NCI-H2029 (cell line): ENCODE measurements at places on chromosomes 5 and 9.

- no peak for DNase-seq
Observed at GRCh38 chr5:149410721-149411432, 31.8 kb upstream of the IL17B start.

- no peak for DNase-seq
Observed at GRCh38 chr9:93049491-93049890, 9.0 kb upstream of the SUSD3 start.

DNA sequence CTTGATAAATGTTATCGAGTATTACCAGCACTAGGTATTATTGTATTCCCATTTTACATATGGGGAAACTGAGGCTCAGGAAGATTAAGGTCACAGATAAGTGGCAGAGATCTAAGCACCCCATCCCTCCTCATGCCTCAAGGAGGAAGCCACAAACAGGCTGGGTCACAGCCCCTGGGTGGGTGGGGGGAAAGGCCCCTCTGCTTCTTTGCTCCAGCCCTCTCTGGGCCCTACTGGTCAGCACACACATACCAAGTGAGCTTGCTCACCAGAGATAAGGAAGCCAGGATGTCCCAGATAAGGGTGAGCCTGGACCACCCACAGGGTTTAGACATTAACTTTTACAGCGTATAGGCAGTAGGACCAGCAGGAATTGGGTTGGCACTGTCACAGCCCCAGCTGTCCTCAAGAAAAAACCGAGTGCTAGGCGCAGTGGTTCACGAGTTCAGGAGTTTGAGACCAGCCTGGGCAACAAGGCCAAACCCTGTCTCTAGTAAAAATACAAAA lies 45.3 kb downstream of the STK10 start:
- DNase-seq, result no peak

DNA sequence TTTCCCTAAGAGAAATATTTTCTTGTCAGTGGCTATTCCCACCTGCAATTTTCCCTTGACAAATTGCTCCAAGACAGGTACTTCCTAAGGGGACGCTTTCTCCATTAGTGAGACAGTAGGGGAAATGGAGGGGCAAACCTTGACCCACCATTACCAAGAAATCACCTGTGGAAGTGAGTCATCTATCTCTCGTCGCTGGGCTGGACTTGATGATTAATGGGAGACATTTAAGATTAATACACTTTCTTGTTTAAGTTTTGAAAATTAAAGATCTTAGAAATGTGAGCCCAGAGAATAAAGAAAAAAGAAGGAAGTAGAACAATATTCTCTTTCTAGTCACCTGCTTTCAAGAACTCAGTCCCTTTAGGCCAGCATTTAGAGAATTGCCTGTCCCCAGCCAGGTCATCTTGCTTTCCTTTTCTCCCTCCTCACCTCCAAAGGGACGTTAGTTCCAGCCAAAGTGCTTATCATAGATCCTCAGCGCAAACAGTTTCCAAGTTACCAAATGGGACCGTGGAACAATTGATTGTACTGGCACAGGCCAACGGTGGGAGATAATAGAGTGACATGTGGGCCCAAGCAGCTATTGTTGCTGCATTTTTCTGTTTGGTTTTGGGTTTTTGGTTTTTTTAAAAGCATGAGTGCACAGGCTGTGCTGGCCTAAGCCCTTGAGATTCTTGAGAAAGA lies 284.4 kb downstream of the ENC1 start:
- no peak for DNase-seq

- peak; percentile 28 for DNase-seq
Observed at GRCh38 chr5:57033103-57033502, 81.2 kb upstream of the MIER3 start.

- DNase-seq, result no peak
Observed at GRCh38 chr9:34089311-34089710, 37.2 kb downstream of the DCAF12 start.

GRCh38 chr5:50684721-50685120 lies 18.3 kb downstream of the PARP8 start:
- no peak for DNase-seq

GRCh38 chr9:13716090-13716489 lies 436.6 kb upstream of the MPDZ start:
- DNase-seq, result no peak

DNA sequence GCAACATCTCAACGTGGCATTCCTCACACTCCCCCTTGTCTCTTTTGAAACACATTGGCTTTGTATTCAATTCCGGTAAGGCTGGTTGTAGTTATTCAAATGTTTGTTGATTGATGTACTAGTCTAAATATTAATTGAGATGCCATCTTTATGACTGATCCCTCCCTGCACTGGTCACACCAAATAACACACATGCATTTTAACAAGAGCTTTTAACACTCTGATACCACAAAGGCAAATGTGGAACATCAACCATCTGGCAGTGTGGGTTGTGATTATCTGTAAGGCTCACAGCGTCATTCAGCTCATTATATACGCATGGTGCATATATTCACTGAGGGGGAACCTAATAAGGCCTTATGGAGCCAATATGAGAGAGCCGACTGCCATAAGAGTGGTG lies 305.0 kb downstream of the TENT4A start:
- DNase-seq, result no peak

- no peak for DNase-seq
Observed at GRCh38 chr5:137401946-137402345, 97.2 kb downstream of the SPOCK1 start.

- DNase-seq, result no peak
Observed at GRCh38 chr9:105242557-105242956, 1.9 kb upstream of the SLC44A1 start.

GRCh38 chr9:137823986-137824771 lies 53.4 kb upstream of the CACNA1B start:
- DNase-seq, result no peak

DNA sequence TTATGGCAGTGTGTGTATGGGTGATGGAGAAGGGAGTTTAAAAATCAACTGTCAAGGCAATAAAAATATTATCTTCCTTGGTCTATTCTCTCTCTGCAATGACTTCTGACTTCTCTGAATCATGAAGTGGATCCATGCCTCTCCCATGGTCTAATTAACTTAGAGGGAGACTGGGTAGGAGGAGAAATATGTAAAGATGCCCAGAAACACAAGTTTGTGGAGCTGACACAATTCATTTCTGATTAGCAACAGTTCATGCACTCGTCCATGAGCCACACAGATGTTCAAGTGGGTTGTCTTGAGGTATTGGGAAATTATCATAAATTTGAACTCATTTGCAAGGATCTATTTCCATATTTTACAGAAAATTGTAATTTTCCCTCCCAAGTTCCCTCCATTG lies 38.1 kb downstream of the INSYN2B start:
- no peak for DNase-seq

GRCh38 chr5:144191998-144192397 lies 21.3 kb downstream of the KCTD16 start:
- DNase-seq, result peak; percentile 44

DNA sequence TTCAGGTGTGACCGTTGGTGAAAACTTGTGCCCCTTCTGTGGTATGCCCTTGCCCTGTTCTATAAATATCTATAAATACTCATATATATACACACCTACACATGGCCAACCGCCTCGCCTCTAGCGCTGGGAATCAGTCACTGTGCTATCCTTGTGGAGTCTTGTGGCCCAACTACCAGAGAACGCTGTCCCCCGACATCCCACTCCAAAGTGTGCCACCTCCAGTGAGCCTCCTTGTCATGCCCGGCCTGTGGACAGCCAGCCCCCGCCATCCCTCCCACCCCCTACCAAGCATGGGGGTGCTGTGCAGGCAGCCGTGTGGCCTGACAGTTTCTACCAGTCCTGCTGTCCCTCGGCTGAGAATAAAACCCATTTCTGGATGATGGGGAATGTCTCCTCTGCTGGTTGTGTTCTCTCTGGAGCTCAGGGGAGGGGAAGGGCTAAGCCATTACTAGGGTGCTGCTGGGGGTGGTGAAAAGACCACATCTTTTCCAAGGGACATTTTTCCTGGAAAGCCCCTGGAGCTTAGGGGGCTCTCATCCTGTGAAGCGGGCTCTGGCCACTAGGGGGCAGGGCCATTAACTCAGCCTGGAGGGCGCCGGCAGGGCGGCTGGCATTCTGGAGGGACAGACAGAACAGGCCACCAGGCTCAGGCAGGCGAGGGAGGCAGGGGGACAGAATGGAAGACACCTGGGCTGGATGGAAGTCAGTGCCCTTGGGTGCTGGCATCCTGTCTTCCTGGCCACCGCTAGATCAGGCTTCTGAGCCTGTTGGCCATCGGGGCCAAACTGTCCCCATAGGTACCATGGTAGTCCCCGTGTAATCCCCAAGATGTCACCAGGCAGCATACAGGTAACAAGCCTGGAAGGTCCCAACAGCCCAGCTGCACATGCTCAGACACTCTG lies 20.7 kb downstream of the GOLGA2 start:
- peak; percentile 9 for DNase-seq

DNA sequence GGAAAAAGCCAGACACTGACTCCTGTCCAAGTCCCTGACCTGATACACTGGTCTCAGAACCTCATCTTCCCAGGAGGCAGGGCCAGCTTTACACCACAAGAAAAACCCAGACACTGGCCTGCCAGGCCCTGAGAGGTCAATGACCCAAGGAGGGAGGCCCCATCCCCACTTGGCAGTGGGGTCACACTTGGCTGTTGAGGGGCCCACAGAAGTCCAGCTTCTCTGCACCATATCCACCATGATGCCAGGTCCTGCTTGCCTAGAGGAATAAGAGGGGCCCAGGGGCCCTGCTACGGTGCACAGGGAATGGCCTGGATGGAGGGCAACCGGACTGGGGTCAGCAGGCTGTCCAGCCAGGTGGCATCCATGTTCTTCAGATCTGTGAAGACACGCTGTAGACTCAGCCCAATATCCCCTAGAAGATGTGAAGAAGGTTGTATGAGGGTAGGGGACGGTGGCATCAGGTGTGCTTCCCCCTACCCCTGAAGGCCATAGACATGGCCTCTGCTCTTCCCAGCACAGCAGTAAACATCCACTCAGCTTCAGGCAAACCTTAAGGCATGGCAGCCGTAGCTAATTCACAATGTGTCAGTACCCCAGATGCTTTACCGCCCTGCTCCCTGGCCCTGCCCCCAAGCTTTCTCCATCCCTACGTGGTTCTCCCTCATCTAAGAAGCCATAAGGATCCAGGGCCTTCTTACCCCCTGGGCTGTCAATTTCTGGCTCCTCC lies 6.7 kb downstream of the IRF1 start:
- no peak for DNase-seq

GRCh38 chr5:1062761-1063568 lies 48.9 kb downstream of the SLC12A7 start:
- no peak for DNase-seq

DNA sequence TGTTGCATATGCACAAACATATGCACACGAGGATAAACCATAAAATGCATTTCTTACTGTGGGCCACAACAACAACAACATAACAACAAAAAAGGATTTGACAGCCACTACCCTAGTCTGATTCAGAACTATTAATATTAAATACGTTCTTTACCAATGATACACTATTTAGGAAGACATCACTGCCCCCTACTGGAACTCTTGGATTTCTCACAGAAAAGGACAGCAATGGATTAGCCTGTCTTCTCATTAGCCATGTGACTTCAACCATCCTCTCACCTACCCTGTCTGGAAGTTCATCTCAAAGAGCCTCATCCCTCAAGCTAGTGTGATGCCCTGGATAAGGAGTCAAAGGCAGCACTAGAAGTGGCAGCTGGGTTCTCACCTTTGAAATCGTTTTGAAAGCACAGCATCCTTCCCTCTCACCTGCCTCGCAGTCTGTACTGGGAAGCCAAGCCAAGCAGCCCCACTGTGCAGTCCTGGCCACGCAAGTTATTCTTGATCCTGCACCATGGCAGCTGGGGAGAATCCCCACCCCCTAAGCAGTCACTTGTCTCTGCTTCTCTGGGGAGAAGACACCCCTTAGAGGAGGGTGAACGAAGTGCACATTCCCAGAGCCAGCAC lies 64.6 kb downstream of the SH3TC2 start:
- DNase-seq, result peak; percentile 16

GRCh38 chr9:120931231-120932085 lies 4.9 kb upstream of the TRAF1 start:
- peak; percentile 52 for DNase-seq

- no peak for DNase-seq
Observed at GRCh38 chr5:82702046-82702445, 375.1 kb downstream of the TMEM167A start.

DNA sequence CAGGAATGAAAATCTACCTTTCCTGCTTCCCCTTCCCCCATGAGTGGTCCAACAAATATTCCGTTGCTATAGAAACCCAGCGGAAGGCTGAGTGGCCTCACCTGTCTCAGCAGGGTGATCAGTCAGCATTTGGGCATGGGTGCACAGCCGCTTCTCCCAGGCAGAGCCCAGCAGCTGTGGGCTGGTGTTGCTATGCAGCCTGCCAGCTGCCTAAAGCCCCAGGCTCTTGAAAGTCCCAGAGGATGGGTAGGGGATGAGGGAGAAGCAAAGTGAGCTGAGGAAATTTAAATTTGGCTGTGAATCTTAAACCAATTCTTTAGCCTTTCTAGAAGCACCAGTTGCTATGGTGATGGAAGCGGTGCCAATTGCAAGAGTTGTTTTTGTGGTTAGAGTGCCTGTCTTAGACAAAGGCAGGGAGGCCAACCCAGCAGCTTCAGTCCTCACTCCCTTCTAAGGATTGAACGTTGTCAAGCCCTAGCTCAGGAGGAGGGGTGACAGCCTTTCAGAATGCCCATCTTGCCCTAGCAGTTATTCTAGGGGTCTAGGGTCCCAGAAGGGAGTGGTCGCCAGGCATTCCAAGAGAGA lies 151.5 kb upstream of the PITX1 start:
- DNase-seq, result peak; percentile 72

DNA sequence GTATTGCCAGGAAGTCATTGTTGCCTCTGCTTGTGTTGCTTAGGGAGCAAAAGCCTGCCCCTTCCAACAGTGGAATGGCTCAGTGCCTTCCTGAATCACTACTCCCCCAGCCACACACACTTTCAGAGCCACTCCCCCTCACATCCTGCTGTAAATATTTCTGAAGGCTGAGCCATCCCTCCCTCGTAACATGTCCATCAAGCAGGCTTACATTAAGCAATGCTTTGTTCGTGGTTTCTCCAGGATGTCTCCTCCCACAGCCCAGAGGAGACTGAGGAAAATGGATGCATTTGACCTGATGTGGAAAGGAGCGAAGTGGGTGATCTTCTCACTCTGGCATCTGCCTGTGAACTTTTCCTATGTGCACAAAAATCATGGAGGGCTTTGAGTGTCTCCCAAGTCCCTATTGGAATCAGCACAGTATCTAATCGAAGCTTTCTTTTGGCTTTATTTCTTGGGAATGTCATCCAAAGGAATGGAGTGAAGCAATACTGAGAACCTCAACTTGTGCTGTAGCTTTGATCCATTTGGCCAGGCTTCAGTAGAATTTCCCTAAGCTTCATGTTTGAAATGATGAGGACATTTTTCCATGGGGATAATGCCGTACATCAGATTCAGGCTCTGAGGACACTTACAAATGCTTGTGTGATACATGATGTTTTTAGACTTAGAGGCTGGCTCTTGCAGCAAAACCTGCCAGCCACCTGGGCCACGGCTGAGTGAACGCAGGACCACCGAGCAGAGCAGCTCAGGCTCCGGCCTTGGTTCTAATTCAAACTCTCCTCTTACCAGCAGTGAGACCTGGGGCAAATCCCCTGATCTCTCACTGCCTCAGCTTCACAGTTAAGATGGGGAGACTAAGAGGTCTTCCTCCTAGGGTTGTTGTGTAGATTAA lies 389.1 kb downstream of the ENC1 start:
- peak; percentile 52 for DNase-seq

GRCh38 chr5:151601391-151601790 lies 10.3 kb upstream of the FAT2 start:
- DNase-seq, result no peak
